ENCODE measurements at places on chromosomes 11 and 22.

GRCh38 chr11:63858628-63859550 lies 20.0 kb downstream of the MARK2 start:
- no peak for DNase-seq

DNA sequence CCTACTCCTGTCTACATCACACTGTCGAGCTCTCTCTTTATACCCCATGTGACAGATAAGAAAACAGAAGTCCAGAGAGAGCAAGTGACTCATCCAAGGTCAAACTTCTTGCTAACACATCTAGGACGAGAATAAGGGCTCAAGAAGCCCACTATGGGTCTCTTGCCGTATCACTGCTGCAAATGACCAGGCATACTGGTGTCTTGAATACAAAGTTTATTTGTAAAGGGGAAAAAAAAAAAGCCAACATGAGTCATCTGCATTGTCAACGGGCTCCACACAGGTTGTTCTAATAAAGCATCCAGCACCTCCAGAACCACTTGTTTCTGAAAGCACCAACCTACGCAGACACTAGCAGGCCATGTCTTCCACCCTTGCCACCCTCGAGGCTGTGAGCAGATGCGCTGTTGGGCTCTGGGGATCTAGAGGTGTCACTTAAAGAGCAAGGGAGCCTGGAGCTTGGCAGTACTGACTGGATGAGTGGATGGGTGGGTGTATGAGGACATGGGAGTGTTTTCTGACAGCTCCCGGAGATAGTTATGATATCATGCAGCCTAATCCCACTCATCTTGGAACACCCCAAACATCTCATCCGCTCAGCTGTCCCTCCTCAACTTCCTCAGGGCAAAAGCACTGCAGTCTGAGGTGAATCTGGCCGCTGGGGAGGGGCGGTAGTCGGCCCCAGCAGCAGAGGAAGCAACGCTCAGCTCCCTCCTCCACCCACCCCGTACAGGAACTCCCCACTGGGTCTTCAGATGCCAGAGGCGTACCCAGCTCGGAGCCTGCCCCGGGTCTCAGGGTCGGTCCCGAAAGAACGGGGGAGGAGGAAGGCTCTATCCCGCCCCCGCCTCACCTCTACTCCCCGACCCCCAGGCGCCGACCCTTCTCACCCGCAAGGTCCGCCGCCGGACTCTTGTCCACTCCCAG lies 1.0 kb downstream of the SMCO4 start:
- DNase-seq = peak; percentile 67

DNA sequence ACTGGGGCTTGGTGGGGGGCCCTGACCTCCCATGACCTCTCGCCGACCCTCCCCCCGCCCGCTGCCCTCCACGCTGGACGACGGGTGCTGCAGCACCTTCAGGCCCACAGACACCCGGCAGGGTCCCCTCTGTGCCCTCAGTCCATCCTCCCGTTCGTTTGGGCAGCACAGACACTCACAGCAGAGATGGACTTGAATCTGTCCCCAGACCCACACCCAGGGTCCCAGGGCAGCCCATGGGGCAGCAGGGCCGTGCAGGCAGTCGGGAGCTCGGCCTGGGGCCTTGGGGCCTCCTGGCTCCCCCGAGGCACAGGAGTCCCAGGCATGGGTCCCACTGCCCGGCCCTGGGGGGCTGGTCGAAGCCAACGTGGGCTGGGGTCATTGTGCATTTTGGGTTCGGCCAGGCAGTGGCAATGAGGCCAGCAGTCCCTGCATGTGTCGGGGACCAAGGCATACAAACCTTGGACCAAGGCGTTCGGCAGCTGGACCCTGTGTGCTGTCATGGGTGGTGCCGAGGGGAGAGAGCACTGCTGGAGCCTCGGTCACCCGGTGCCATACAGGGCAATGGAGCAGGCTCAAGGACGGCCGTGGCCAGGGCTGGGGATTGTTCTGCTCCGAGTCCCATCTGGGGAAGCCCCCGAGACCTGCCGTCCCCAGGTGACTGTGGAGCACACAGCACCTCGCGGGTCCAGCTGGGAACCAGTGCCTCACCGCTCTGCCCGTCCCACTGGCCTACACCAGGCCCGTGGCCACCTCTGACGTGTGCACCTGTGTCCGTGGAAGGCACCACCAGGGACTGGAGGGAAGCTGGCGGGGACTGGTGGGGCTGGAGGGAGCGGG lies 19.3 kb upstream of the BRSK2 start:
- DNase-seq = no peak

DNA sequence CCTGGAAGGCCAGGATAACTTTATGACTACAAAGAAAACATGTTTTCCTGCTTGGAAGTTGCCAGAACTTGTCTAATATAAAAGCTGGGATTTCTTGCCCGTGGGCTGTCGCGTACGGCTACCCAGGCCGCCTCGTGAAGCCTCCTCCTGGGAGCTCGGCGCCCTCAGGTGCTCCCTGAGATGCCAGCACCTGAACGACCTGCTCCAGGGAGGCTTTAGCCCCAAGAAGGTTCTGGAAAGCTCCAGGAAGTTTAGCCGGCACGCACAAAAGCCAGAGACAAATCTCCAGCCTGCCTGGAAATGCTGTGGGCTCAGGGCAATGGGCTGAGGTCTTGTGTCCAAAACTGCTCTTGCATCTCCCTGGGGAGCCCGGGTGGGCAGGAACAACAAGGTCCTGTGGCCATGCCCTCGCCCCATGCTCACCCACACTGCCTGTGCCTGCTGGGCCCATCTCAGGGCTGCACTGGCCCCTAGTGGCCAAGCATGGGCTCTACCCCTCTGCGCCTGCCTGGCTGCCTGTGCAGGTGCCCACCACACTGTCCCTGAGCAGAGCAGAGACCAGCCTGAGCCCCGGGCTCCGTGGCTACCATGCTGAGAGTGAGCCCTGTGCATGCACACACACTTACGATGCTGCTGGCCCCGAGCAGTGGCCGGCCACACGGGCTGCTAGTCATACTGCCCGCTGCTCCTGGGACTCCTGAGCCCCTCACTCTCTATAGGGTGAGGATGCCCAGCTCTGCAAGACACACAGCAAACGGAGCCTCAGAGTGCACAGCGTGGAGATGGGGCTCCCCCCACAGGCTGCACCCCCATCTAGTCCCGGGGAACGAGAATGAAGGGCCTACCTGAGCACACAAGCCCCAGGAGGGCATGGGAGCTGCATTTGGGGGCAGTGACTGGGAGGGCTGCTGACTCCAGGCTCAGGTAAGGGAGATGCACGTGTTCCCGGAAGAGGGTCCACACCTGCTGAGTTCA lies 4.9 kb upstream of the CELSR1 start:
- peak; percentile 86 for DNase-seq

DNA sequence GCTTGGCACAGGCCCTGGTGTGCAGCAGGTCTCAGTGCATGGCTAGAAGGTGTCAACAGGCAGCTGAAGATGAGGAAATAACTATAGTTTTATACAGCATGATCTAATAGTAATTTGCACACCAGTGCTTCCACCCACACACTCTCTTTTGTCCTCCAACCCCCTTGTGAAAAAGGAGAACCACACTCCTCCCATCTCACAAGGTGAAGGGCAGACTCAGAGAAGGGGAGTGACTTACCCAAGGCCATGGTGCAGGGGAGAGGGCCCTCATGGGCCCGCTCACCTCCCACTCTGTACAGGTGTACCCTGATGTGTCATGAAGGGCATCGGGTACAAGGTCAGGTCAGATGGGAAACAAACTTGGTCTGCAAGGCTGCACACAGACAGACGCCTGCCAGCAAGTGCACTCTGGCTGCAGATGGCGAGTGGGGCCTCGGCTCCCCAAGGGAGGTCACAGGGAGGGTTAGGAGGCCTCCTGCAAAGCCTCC lies 53.4 kb downstream of the DGCR2 start:
- peak; percentile 26 for DNase-seq

DNA sequence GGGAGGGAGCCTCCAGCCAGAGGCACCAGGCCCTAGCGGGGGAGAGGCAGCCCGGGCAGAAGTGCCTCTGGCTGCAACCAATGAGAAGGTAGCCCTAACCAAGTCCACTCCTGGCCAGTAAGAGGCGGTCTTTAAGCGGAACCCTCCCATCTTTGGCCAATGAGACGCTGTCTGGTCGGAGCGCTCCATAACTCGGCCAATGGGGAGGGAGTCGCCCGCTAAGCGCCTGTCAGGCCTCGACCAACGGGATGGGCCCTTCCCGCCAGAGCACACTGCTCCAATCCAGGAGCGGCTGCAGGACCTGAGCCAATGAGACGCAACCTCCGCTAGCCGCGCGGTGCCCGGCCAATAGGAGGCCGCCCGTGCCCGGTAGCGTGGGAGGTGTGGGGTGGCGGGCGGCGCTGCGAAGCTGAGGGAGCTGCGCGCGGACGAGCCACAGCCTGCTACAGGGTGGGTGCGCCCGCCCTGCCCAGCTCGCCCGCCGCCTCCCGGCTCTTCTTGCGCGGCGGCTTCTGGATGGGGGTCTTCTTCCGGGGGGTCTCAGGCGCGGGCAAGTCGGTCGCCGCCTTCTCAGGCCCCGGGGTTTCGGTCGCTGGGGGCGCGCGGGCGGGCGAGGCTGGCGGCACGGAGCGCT lies 12.6 kb downstream of the SCARF2 start:
- DNase-seq = no peak

GRCh38 chr11:128470081-128470480 lies 117.3 kb downstream of the ETS1 start:
- DNase-seq = no peak

DNA sequence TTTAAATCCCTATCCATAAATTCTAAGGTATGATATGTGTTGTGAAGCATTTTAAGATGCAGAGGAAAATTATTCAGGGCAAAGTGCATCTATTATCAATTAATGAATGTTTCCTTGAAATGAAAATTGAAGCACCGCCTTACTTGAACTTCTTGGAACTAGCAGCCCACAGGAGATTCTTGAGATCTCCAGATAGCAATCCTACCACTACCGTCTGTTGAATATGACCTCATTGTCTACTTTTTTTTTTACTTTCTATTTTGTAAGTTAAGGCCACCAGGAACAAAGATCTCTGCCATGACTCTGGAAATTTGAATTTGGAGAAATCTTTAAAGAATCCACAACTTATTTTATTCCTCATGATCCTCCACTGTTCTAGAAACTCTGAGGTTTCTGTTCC lies 808.7 kb downstream of the KCNA4 start:
- no peak for DNase-seq

- no peak for DNase-seq
These were observed 11.7 kb upstream of the KAT5 start for GRCh38 chr11:65700399-65700798.

- DNase-seq = peak; percentile 76
These were observed 8.2 kb downstream of the SUSD2 start for GRCh38 chr22:24189249-24190158.

DNA sequence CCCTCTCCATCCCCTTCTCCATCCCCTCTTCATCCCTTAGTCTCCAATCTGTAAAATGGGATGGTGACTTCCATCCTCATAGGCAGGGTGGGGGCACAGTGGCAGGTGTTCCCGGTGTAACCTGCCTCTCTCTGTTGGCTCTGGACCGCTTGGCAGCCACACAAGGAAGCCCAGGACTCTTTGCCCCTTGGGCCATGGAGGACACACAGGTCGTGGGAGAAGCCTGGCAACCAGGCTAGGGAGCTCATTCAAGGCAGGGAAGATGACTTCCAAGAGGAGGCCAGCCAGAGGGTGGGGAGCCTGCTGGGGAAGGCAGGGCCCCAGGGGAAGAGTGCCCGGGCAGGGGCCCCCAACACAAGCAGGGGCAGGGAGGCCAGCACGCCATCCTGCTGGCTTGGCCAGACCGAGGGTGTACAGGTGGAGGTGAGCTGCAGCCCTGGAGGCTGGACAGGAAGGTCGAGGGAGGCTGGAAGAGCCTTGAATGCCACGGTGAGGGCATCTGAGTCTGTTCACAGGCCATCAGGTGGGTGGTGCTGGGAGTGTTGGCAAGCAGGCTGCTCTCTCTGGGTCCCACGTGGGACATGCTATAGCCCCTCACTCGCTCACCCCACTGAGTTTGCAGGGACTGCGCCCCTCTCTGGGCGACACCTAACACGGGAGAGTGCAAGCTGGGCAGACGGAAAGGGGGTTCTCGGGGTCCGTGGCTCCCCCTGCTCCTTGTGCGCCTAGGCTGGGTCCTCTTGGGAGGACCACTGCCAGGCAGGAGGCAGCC lies 15.5 kb upstream of the CTSD start:
- DNase-seq = peak; percentile 45

DNA sequence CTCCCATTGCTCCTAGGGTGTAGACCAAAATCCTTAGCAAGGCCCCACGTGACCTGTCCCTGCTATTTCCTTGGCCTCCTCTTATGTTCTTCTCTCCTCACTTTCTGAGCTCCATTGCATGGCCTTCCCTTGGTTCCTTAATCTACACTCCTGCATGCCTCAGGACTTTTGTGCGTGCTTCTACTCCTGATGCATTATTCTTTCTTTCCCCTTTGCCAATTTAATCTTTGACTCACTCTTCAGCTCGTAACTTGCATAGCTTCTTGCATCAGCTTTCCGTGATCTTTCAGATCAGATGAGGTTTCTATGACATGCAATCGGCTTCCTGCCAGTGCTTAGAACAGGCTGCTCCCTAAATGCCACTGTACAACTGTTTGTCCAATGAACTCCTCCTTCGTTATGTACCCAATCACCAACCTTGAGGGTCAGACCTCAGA lies 261.6 kb upstream of the CADM1 start:
- DNase-seq = no peak

DNA sequence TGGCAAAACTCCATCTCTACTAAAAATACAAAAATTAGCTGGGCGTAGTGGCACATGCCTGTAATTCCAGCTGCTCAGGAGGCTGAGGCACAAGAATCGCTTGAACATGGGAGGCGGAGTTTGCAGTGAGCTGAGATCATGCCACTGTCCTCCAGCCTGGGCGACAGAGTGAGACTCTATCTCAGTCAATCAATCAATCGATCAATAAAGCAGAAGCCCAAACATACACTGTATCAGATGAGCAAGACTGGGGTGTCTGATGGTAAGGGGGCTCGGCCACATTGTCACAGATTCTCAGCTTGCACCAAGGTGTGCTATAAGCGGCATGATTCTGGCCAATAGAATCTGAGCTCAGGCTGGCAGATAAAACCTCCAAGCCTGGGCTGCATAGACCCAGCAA lies 261.1 kb downstream of the BUD13 start:
- DNase-seq = no peak

DNA sequence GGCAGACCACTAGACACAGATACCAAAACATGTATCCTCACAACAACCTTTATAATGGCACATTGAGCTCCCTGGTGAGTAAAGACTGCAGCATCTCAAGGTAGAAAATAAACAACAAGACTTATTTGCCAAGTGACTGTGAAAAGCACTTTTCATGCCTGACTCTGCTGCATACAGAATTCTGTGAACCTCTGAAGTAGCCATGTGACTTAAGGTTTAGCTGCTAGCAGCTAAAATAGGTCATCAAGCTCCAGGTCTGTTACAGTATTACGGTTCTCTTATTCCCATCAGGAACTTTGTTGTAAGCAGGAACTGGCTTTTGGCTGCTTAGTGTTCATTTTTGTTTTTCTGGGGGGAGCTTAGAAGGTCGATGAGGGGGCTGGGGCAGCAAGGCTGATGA lies 139.4 kb downstream of the PAX6 start:
- DNase-seq = no peak

- no peak for DNase-seq
These were observed 34.2 kb downstream of the OSBP2 start for GRCh38 chr22:30728826-30729225.

- DNase-seq = no peak
These were observed 124.3 kb downstream of the DBX1 start for GRCh38 chr11:20035701-20036601.

- DNase-seq = no peak
These were observed 4.7 kb downstream of the RTCB start for GRCh38 chr22:32407312-32407711.

- peak; percentile 48 for DNase-seq
These were observed 67.4 kb downstream of the BRD1 start for GRCh38 chr22:49760280-49760629.
